ENCODE measurements at places on chromosomes 7 and 10.

DNA sequence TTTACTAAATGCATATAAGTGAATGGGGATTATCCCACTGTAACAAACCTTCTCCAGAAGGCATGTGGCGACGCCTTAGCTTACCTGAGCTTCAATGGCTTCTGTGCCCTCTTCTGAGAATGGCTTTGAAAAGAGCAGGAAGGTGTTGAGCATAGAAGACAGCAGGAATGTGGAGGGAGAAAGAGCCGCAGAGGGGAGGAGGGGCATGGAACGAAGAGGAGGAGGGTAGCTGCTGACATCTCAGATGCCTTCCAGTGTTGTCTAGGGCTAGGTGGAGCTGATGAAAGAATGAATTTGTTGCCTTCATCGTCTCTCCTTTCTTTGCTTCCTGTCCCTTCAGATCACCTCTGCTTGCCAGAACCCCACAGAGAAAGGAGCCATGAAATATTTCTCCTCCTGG, 86.2 kb downstream of the ITIH5 start:
- no peak for DNase-seq

GRCh38 chr10:45374350-45375052, 485 bp downstream of the ALOX5 start:
- DNase-seq: no peak

DNA sequence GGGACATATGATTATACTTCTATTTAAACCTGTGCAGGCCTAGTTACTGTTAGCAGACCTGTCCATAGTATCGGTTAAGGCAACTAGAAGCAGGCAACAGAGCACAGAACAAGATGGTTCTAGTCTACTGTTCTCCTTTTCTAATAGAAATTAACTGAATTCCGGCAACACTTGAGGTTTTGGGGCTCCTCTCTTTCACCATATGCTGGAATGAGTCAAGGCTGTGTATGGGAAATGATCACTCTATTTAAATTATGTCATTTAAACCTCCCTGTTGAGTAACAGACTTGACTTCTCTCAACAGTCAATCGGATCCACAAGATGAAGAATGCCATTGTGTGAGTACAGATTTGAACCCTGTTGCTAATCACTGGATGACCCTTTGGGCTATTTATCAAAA, 6.2 kb upstream of the OTUD1 start:
- DNase-seq: no peak

DNA sequence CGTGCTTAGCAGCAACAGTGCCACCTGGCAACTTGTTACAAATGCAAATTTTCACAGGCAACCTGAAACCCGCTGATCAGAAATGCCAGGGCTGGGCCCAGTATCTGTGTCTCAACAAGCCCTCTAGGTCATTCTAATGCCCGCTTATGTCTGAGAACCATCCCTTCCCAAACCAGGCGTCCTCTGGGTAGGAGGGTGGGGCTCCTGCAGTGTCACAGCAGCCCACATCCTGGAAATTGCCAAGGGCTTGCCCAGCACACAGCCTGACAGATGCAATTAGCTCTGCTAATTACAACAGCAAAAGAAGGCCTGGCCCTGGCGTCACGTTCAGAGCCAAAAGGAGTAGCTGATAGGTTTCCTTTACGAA, 15.9 kb downstream of the ITPRIP start:
- no peak for DNase-seq

GRCh38 chr10:77214799-77215198, 422.8 kb downstream of the KCNMA1 start:
- DNase-seq: no peak

- DNase-seq: peak; percentile 18
These were observed 128.4 kb downstream of the ABCA13 start for GRCh38 chr7:48299580-48300169.

- DNase-seq: no peak
These were observed 4.5 kb downstream of the GLCCI1 start for GRCh38 chr7:7972922-7973594.

DNA sequence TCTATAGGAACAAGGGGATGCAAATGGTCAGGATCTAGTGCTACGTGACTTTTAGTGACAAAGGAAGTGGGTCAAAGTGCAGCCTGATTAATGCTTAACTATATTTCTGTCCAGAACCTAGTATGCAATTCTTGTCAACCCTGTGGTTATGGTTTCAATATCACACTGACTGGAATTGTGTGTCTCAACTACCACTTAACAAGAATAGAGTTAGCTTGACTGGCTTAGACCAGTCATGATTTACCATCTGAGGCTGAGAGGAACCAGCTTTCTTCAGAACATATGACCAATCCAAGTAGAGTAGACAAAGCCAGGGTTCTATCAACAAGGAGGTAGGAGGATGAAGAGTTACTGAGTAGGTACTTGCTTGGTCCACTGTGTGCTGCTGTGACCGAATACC, 54.4 kb downstream of the MYPN start:
- no peak for DNase-seq

DNA sequence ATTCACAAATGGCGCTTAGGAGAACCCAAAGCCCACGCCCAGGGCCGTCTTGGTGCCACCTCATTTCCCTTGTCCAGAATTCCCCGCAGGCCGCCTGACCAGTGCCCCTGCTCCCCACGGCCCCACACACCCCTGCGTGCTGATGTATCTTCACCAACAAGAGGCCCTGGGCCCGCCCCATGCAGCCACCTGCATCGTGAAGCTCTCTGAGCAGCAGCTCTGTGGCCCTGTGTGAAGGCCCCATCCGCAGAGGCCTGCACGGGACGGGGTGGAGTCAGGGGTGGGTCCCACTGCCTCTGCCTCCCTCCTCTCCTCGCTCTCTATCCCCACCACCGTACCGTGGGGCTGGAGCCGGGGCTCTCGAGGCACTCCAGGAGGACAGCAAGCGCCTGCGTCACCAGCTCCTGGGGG, 14.7 kb downstream of the BRAT1 start:
- DNase-seq: no peak

- no peak for DNase-seq
These were observed 357.4 kb downstream of the PLXNA4 start for GRCh38 chr7:132218876-132219275.

DNA sequence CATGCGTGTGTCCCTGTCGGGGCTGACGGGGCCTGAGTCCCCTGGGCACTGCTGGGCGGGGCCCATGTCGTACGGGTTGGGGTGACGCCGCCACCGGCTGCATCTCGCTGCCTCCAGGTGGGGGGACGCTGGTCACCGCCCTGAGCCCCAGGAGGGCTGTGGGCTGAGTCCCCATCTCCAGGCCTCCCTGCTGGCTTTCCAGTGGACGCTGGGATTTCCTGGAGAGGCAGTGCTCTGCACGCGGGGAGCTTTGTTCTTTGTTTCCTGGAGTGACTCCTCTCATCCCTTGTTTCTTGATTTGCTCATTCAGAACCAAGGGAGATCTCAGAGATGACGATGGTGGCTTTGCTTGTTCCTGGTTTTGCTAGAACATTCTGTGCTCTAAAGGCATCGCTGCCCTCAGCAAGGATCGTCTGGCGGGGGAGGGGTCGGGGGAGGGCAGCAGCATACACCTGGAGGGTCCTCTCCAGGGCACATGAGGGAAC, 21.0 kb downstream of the PWWP2B start:
- no peak for DNase-seq

- DNase-seq: no peak
These were observed 19.8 kb upstream of the PRRT4 start for GRCh38 chr7:128381161-128381821.

DNA sequence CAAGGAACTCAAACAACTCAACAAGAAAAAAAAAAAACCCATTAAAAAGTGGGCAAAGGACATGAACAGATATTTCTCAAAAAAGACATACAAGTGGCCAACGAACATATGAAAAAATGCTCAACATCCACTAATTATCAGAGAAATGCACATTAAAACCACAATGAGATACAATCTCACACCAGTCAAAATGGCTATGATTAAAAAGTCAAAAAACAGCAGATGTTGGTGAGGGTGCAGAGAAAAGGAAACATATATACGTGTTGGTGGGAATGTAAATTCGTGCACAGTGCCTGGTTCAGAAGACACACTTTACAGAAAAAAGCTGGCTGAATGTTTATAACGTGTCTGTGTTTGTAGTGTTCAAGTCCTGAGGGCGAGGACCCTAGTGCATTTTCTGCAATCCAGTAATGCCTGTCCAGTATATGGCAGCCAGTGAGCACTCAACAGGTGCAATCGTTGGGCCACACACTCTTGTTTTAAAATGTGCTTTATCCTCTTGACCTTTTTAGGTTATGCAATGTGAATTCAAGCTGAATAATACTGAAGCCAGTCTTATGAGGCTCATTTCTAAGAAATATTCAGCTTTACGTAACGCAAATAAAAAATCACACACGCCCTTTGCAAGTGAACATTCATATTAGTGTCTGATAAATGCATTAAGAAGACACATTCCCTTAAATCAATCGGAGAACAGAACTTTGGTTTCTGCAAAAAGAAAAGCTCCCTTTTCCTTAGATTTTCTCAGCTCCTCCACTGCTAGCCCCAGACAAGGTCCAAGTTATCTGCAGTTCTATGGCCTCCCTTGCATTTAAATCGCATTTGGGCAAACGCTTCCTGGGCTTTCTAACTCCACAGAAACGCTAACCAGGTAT, 813 bp upstream of the MTURN start:
- no peak for DNase-seq

GRCh38 chr7:38655833-38656774, 24.9 kb upstream of the AMPH start:
- DNase-seq: no peak

DNA sequence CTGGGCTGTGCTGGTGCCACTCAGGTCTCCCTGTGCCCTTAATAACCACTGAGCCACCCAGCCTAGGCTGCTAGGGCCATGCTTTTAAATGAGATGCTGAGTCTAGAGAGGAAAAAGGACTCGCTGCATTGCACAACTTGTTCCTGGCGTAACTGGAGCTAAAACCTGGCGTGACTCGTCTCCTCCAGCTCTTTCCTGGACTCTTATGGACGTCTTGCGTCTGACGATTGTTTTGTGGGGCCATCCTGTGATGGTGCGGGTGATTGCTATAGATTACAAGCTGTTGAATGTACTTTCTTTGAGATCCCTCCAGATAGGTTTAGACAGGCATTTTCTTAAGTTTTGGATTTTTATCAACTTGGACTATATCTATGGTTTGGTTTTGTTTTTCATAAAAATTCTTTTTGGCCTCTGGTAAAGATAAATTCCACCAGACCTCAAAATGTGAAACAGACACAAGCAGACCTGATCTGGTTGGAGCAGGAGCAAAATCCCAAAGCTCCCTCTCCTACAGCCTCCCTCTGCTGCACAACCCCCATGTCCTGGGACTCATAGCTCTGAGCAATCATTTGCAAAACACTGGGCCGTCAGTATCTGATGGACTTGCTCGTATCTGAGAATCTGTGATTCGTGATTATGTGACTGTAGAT, 230.3 kb downstream of the ARHGAP12 start:
- no peak for DNase-seq

DNA sequence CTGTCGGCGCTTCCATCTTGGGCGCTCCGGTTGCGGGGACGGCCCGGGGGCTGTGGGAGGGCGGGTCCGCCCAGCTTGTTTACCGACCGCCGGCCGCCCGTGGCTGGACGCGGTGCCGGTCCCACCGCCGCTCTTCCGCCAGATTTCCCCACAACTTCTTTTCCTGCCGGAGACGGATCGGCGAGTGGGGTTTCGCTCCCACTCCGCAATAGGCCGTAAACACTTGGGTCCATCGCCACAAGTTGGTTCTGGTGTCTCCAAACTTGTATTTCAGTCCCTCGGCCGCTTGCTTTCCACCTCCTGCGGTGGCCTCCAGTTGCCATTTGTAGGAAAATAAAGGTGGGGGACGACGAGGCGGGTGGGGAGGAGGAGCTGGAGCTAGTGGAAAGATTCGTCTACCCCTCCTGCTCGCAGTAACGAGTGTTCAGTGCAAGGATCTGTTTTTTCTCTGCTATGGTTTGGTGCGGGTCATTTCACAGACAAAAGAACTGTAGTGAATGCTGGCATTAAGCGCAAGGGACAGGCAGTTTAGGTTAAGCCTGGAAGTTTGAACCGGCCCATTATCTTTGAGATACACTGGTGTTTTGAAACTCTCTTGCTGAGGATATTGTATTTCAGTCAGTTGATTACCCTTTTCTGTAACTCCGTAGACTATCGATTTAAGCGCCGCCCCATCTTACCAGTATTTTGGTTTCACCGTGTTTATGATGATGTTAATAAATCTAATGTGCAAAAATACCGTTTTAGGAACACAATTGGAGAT, 24.3 kb upstream of the ZRANB1 start:
- no peak for DNase-seq

GRCh38 chr10:43390759-43391158, 18.2 kb downstream of the HNRNPF start:
- DNase-seq: no peak

DNA sequence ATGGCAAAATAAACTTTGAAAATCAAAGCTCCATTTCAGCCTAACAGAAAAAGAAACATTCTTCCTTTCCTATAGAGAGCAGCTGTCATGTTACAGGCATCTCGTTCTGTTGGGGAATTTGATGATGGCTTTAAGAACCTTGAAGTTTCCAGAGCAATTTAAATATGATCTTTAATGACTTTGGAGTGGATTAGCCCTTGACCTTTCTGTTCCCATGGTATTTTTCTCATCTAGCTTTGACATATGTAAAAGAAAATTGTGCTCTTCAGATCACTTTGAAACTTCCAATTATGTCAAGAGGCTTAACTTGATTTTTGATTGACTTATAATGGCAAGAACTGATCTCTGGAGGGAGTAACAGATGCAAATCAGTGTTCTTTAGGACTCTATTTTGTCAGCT, 157.6 kb upstream of the SEMA3E start:
- DNase-seq: no peak

GRCh38 chr7:151349507-151349853, 7.9 kb downstream of the NUB1 start:
- DNase-seq: no peak

- DNase-seq: no peak
These were observed 89.5 kb downstream of the HECW1 start for GRCh38 chr7:43201912-43202311.

- DNase-seq: no peak
These were observed 2.4 kb upstream of the GLCCI1 start for GRCh38 chr7:7966141-7966734.

DNA sequence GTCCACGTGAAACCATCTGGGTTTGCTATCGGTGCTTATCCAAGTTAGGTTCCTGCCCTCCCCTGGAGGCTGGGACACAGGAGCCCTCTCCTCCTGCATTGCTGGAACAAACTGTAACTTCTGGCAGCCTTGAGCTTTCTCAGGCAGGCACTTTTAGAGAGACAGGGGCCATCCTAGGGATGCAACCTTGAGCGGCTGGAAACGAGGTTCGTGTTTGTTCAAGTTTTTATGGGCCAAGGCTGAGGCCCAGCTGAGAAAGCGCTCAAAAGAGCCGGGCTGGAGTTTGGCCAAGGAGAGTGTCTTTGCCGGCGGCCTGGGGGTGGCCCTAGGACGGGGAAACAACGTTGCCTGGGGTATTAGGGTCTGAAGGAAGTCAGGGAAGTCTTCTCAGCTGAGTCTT, 5.5 kb upstream of the MMD2 start:
- DNase-seq: no peak

Measured in LNCaP clone FGC (cell line).